ENCODE measurements at places on chromosomes 12 and 14. TPM values are rescaled to one million over a fixed set of nuclear protein-coding genes. Genes with fewer than 3 reads are reported as not detected.

DNA sequence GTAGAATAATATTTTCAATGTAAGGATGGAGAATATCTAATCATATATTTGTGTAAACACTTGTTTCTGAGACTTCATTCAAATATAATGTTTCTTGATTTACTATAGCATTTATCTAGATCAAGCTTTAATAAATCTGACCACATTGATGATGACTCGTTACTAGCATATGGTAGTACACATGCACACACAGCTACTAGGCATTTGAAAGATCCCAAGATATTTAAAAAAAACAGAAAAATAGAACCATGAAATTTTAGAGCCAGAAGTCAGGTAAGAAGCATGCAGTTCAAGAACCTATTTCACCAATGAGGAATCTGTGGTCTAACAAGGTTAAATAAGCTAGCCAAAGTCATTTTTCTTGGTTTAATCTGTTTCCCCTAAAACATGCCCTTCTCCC is 32.0 kb downstream of the DCP1B start:
- DNase-seq: no peak
- no peaks in the 10 kb centered on the region for H3K4me1 ChIP-seq
- no peak overlapping the region for H3K27ac ChIP-seq
- no peaks in the 10 kb centered on the region for H3K36me3 ChIP-seq

- H3K27me3 ChIP-seq: no peaks in the 10 kb centered on the region
- DNase-seq: no peak
- H3K27ac ChIP-seq: no peak within 1 kb of the TSS
- no peaks in the 10 kb centered on the region for H3K4me1 ChIP-seq
Observed at GRCh38 chr12:40691913-40692764, at the start of gene CNTN1. Gene CNTN1, plus strand, starts transcription at chr12:40692439.

Gene TMEM119
- not detected for total RNA-seq

Gene EGLN3
- total RNA-seq: 2.1 TPM

Gene CDC42BPB
- 2.9 TPM for total RNA-seq

DNA sequence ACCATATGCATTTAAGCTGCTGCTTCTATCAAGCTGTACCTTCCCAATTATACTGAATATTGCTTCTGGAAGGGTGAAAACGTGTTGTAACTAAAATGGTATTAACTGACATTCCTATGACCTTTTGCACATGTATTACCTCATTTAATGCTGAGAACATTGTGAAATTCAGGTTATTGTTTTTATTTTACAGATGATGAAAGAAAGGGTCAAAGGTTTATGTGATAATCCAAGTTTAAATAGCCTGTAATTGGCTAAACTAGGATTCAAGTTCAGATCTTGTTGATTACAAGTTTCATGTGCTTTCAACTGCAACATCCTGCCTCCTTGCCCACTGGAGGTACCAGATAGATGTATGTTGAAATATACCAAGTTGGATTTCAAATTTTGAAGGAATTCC is 433.3 kb upstream of the PRICKLE1 start:
- H3K36me3 ChIP-seq: no peaks in the 10 kb centered on the region
- no peak overlapping the region for H3K27ac ChIP-seq
- H3K27me3 ChIP-seq: no peaks in the 10 kb centered on the region
- DNase-seq: no peak
- H3K4me3 ChIP-seq: no peak overlapping the region
- no peaks in the 10 kb centered on the region for H3K4me1 ChIP-seq

GRCh38 chr14:35386673-35387125 is 17.9 kb downstream of the NFKBIA start:
- H3K27ac ChIP-seq: peak overlapping the region; percentile 27
- no peaks in the 10 kb centered on the region for H3K36me3 ChIP-seq
- no peak for DNase-seq
- no peaks in the 10 kb centered on the region for H3K27me3 ChIP-seq

DNA sequence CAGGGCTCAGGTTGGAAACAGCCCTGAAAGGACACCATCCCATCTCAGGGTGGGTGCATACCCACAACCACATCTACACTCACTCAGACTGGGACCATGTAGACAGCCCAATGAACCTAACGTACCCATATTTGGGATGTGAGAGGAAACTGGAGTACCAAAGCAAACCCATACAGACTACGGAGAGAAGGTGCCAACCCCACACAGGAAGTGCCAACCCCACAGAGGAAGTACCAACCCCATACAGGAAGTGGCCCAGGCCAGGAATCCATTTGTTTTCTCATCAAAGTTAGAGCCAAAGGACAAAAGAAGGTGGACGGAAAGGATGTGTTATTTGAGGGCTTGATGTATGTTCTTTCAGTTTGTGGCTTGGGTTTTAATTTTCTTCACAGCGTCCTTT is 19.5 kb upstream of the SPIC start:
- DNase-seq: peak; percentile 6
- H3K27ac ChIP-seq: no peak overlapping the region
- peak overlapping the region; percentile 23 for H3K4me3 ChIP-seq
- H3K4me1 ChIP-seq: peaks cover 12% of the 10 kb centered on the region

DNA sequence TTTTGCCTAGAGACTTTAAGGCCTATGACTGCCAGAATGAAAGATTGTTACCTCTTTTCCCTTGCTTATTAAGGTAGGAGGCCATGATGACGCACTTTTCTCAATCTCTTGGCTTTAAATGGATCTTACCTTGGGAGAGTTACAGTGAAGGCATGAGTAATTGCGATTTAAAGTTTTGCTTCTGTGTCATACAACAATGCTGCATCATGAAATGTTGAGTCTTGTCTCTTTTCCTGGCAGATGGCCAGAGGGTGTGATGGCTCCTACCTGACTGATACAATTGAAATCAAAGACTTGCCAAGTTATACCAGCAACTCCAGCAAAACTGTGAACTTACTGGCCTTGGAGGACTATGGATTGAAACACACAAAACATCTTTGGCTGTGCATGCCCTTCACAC is 17.2 kb upstream of the LRRK2 start:
- H3K27ac ChIP-seq: no peak overlapping the region
- DNase-seq: no peak
- H3K4me1 ChIP-seq: no peaks in the 10 kb centered on the region

DNA sequence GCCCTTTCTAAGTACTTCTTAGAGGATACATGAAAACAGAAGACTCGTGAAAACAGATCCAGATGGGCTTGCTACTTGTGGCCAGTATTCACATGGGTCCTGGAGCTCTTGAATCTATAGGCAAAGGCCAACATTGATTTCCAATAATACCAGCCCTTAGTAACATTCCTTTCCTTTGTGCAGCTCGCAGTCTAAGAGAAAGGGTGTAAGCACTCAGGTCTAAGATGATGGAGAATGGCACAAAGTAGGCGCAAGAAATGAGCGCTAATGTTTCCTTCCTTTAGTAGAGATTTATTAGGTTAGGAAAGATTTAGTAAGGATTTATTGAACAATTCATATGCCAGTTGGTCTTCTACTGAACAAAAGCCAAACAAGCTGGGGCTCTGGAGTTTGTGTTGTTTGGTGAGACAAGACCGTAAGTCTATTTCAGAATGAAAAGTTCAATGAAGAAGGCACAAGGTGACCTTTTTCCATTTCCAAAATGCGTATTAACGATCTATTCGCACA is 525 bp downstream of the RNU6-8 start:
- H3K36me3 ChIP-seq: no peaks in the 10 kb centered on the region
- no peak for DNase-seq
- peak overlapping the region; percentile 85 for H3K4me3 ChIP-seq
- H3K27me3 ChIP-seq: no peaks in the 10 kb centered on the region
- peak overlapping the region; percentile 97 for H3K27ac ChIP-seq
- H3K4me1 ChIP-seq: peaks cover 16% of the 10 kb centered on the region

GRCh38 chr12:15779925-15780324 is 9.3 kb downstream of the EPS8 start:
- no peaks in the 10 kb centered on the region for H3K4me1 ChIP-seq
- no peaks in the 10 kb centered on the region for H3K36me3 ChIP-seq
- no peak for DNase-seq
- peaks cover under 1% of the 10 kb centered on the region for H3K27me3 ChIP-seq
- H3K27ac ChIP-seq: no peak overlapping the region

- H3K27ac ChIP-seq: no peak overlapping the region
- H3K4me1 ChIP-seq: no peaks in the 10 kb centered on the region
- no peak overlapping the region for H3K4me3 ChIP-seq
- H3K27me3 ChIP-seq: no peaks in the 10 kb centered on the region
- no peaks in the 10 kb centered on the region for H3K36me3 ChIP-seq
Observed at GRCh38 chr14:75915045-75915444, 66.8 kb downstream of the TGFB3 start.

All from CD8-positive, alpha-beta memory T cell (primary cell).